ENCODE measurements at places on chromosomes 4 and X.
A peak's percentile ranks its signal among the peaks of the same experiment; 100 is the strongest.

GRCh38 chr4:176979416-176979815 lies 186.7 kb upstream of the VEGFC start:
- no peak for DNase-seq

DNA sequence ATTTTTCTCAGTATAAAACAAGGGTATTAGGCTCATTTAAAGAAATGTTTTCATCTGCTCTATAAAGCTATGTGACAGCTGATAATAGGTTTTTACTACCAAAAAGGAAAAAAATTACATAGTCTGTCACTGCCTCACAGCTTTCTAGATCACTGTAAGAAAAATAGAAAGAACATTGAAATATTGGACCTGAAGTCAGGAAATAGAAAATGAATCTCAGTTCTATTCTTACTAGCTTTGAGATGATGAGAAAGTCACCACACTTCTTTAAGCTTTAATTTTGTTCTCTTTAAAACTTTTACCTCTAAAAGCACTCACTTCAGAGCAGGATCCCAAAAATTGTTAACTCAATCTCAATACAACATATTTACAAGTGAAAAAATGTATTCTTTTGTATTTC lies 45.3 kb upstream of the CAMK2D start:
- DNase-seq = no peak

- DNase-seq = no peak
These were observed 168.8 kb downstream of the ATRX start for GRCh38 chrX:77617206-77617605.

- DNase-seq = peak; percentile 35
These were observed 103.3 kb downstream of the DCLK2 start for GRCh38 chr4:150181536-150181935.

Measured in muscle of arm (tissue), 14 donors.